Parietal lobe (tissue), 2 donors: ENCODE measurements at places on chromosomes 2 and 18. TPM values are rescaled to one million over a fixed set of nuclear protein-coding genes. Genes with fewer than 3 reads are reported as not detected.

EHD3 gene
- total RNA-seq: 10.3 TPM

MC2R gene
- total RNA-seq: not detected

IL1RL1 gene
- total RNA-seq: not detected

AQP12A gene
- total RNA-seq: not detected

CASP10 gene
- 2.2 TPM for total RNA-seq

GAREM2 gene
- 11.9 TPM for total RNA-seq

EFHD1 gene
- 0.63 TPM for total RNA-seq

RNF181 gene
- 46.0 TPM for total RNA-seq

GPN1 gene
- 31.6 TPM for total RNA-seq

MAPK4 gene
- 23.8 TPM for total RNA-seq

SNTG2 gene
- total RNA-seq: 8.5 TPM

PTPRN gene
- 30.7 TPM for total RNA-seq

SATB2 gene
- total RNA-seq: 826 TPM

MOCOS gene
- 0.31 TPM for total RNA-seq

GCG gene
- not detected for total RNA-seq

KIF1A gene
- 300 TPM for total RNA-seq

ZNF516 gene
- total RNA-seq: 21.9 TPM

PHLPP1 gene
- 29.7 TPM for total RNA-seq

SKOR2 gene
- not detected for total RNA-seq

RAD51AP2 gene
- total RNA-seq: 0.94 TPM

SDC1 gene
- total RNA-seq: 5.3 TPM

ZNF521 gene
- total RNA-seq: 20.0 TPM

CYP27A1 gene
- total RNA-seq: 3.4 TPM
